Right ventricle myocardium inferior (tissue), 1 donor: ENCODE measurements at places on chromosomes 5 and 9. TPM values are rescaled to one million over a fixed set of nuclear protein-coding genes. Genes with fewer than 3 reads are reported as not detected.
A peak's percentile ranks its signal among the peaks of the same experiment; 100 is the strongest.

TXNDC8 gene
- not detected for total RNA-seq

CETN3 gene
- 27.9 TPM for total RNA-seq

NUTM2F gene
- total RNA-seq = not detected

RUSC2 gene
- 25.1 TPM for total RNA-seq

CER1 gene
- not detected for total RNA-seq

OR5C1 gene
- not detected for total RNA-seq

CCT5 gene
- 104 TPM for total RNA-seq

IFNK gene
- total RNA-seq = not detected

DNA sequence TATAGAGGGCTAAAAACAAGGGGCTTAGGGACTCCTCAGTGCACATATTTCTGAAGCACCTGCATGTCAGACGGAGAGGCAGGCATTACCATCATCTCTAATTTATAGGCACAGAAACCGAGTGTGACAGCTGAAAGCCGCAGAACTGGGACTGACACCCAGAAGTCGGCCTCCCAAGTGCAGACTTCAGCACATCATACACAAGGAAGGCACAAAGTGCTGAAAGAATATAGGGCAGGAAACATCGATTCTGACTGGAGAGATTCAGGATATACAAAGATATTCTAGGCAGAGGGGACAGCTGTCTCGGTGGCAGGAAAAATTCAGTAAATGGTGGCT lies 11.2 kb downstream of the MRPS27 start:
- DNase-seq = no peak

- no peak for DNase-seq
Measured at GRCh38 chr5:163310997-163311396, 126.4 kb upstream of the CCNG1 start.

DNA sequence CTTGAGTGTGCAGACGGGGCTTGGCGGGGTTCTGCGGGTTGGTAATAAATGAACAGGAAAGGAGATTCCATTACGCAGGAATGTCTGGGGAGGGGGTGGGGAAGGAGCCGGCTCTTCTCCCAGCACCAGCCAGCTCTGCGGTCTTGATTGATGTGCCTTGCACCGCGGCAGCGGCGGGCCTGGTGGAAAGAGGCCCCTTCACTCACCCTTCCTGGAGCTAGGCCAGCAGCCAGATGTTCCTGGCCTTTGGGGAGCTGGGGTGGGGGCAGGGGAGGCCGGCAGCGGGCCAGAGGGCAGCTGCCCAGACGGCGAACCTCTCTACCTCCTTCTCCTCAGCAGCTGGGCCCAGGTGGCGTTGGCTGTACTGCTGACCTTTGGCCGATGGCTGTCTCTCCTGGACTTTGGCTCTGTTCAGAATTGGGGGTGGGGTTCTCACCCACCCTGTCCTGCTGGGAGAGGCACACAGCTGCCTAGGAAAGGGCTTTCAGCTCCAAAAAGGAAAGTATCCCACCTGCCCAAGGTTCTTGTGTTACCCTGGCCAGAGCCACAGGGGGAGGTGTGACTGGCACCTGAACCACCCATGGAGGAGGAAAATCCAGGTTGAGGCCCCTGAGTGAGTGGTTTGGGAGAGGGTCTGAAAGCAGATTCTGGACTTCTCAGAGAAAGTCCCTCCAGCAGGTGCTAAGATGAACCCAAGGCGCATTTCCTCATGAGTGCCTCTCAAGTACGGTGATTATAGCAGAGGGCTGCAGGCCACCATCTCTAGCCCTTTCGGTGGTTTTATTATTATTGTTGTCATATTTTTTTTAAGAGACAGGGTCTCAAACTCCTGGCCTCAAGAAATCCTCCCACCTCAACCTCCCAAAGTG lies 58.0 kb upstream of the SYNPO start:
- DNase-seq = peak; percentile 86

DNA sequence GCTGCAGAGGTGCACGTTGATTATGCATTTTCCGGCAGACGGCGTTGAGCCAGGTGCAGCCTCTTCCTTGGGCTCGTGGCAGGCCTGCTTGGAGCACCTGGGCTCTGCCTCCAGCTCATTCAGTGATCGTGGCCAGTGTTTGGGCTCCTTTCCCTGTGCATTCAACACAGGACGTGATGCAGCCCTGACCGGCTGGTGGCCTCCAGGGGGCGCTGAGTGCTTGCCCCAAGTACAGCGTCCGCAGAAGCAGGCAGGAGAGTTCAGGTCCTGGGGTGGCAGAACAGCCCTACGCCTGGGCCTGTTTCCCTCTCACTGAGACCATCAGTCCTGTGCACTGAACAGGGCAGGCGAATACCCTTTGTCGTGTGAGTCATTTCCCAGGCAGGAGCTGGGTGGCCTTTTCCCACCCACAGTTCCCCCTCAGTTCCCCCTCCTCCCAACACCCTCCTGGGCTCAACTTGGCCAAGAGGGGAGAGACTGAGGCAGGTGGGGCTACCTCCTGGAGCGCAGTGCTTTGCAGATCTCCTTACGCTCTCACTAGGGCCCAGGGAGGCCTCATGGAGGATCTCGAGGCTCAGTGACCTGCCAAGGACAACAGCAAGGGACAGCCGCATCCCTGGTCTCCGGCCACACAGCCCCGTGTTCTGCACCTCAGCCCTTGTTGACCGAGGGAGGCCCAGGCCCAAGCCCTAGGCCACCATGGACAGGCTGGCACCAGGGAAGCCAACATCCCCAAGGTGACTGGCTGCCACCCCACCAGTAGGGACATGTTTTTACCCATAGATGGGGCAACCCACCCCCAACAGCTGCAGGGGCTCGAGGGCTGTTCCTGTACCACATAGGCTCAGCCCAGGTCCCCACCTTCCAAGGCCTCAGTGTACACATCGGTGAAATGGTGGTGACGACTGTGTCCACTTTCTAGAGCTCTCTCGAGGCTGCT lies 52.9 kb downstream of the LRSAM1 start:
- DNase-seq = peak; percentile 92

DNA sequence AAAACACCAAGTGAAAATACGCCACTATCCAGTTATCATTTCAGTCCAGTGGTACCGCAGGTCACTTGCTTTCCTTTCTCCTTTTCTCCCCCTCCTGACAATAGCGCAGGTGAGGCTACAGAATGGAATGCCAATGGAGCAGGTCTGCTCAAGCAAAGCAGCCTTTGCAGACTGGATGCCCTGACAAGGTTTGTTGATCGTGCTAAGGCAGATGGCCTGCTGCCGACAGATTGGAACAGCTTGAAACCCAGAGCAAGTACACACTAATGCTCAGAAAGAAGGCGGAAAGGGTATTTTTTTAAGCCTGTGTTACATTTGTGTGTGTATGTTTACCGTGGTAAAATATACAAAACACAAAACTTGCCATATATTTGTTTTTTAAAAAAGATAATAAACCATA lies 19.4 kb downstream of the SPACA9 start:
- no peak for DNase-seq

DNA sequence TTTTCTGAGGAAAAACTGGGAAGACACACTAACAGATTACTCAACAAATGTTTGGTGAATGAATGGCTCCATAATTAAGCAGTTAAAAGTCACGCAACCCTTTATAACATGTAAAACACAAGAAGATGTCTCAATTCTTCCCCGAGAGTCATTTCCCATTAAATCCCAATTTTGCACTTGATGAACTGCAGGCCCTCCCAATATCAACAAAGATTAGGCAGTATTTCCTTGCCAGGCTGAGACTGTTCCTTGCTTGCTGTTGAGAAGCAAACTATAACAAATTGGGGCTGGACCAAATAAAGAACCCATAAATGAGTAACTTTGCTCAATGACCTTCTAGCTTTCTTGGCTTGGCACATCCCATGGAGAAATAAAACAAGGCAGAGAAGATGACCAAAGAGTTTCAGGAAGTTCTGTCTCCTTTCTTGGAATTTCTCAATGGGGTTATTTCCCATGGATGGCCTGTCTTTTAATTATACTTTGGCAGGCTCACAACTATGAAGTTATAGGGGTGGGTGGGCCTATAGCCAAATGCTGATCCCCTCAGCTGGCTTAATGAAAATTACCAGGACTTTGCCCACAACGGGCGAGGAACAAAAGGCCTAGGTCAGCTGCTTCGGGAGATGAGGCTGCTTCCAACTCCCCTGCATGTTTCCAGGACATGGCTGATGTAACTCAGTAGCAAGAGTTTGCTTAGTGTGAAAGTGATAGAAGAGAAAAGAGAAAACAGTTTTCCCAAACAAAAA lies 243.1 kb upstream of the RFX3 start:
- DNase-seq = no peak

- no peak for DNase-seq
Measured at GRCh38 chr9:95834281-95834907, 41.1 kb upstream of the ERCC6L2 start.

GRCh38 chr9:126721564-126721981 lies 83.3 kb upstream of the ZBTB43 start:
- DNase-seq = no peak

- DNase-seq = no peak
Measured at GRCh38 chr5:169350759-169351240, 49.9 kb upstream of the SLIT3 start.

GRCh38 chr5:156783092-156783491 lies 67.0 kb upstream of the PPP1R2B start:
- no peak for DNase-seq

DNA sequence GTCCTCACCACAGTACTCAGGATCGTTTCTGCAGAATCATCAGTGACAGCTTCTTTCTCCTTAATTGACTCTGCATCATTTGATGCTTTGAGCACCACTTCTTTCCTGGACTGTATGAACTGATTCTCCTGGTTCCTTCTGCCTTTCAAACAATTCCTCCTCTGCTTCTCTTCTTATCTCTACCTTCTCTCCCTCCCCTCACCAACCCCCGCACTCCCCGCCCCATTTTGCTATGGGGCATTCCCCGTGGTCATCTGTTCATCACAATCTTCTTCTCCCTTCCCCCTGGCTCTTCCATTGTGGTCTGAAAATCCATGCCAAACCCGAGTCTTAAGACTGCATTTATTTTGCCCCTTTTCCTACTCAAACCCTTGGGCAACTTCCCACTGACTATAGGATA lies 57.9 kb downstream of the FAM78A start:
- no peak for DNase-seq

DNA sequence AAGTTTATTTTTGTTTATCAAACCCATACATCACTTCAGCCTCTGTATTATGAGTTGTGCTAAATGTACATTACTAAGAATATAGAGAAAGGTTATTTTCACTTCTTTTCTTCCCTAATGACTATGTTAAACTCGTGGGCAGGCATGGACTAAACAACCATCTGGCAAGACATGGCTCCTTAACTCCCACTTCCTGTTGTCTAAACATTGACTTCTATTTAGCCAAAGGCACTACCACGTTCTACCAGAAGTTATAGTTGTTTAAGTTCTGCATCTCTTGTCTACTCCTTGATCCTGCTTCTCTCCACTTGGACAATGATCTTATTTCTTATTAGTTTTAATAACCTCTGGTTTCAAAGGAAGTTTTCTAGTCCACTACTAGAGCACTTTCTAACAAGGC lies 136.1 kb downstream of the MACIR start:
- DNase-seq = no peak

- DNase-seq = no peak
Measured at GRCh38 chr9:3398232-3398648, 127.6 kb downstream of the RFX3 start.
